Stimulated activated CD4-positive, alpha-beta T cell treated with anti-CD3 and anti-CD28 coated beads, Interleukin-2, amount 100 ng/mL, for 48 hours (primary cell): ENCODE measurements at places on chromosomes 4 and X.

GRCh38 chr4:4666693-4667621 lies 125.1 kb upstream of the STX18 start:
- DNase-seq = no peak

GRCh38 chr4:38160487-38161207 lies 200.4 kb downstream of the PTTG2 start:
- peak; percentile 48 for DNase-seq

- DNase-seq = no peak
These were observed 34.5 kb downstream of the SPINK2 start for GRCh38 chr4:56786955-56787354.

DNA sequence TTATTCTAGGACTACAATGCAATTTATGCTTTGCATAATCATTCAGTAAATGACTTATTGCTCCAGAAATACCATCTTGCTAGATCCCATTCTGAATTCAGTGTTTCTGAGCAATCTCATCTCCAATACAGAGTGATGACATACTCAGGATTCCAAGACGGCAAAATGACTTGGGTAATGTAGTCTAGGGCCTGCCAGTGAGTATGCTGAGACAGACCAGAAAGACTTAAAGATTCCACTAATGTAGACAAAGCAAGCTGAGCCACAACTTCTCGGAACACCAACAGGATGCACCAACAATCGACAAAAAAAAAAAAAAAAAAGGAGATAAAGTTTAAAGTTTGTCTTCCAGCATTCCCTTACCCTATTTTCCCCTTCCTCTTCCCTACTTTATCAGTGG lies 919 bp upstream of the SEC24B start:
- no peak for DNase-seq

DNA sequence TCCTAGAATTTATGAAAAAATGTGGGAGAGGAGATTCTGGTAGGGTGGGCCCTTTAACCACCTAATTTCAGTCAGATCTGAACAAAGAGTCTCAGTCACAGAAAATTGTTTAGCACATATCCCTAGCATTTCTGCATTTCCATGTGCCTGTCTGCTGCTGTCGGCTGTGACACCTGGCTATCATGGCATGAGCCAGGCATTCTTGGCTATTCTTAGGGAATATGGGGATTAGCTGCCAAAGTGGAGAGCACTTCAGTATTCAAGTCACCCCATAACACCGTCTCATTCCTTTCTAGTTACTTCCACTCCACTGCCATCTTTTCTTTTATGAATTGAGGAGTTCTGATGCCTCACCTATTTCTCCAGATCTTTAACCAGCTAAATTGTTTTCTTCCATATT lies 211.5 kb downstream of the FRAS1 start:
- no peak for DNase-seq

GRCh38 chr4:41613821-41614220 lies 75.9 kb downstream of the LIMCH1 start:
- no peak for DNase-seq

GRCh38 chrX:113269203-113269602 lies 428.6 kb upstream of the AMOT start:
- no peak for DNase-seq

- DNase-seq = no peak
These were observed 64.8 kb downstream of the TBC1D9 start for GRCh38 chr4:140691369-140691768.

DNA sequence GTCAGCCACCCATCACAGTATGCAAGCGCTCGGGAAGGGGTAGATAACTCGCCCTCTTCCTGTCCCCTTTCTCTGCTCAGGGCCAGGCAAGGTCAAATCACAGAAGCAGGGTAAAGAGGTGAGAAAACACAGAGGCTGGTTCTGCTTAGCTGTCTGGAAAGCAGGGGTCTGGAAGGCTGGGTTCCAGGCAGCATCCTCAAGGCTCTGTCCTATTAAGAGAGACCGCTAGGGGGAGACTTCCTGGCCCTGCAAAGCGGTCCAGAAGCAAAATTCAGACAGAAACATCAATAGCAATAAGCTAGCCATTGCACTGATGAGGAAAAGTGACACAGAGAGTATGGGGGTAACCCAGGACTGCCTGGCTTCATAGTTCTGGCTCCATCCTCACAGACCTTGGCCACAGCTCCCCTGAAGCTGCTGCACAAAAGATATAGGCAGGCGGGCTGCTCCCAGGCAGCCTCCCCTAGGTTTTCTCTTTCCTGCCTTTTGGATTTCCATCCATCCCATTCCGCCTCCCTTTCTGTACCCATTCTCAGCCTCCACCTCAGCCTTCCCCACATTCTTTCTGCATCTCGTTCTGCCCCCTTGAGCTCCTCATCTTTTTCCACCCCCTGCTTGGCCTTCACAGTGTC lies 308.5 kb downstream of the EVC2 start:
- no peak for DNase-seq

DNA sequence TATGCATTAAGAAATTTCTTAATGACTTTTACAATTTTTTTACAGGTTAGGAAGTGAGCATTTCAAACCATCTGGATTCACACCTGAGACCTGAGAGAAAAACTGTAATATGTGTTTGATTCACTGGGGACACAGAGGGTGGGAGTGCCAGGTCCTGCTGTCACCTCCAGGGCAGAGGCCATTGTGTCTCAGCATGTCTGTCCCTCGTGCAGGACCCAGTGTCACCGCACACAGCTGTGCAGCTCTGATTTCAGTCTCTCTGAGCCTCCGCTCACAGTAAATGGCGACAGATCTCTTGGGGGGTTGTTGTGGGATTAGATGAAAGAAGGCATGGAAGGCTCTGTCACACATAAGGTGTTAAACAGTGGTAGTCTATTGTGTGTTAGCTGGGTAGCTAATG lies 23.0 kb upstream of the CLDN24 start:
- DNase-seq = no peak

DNA sequence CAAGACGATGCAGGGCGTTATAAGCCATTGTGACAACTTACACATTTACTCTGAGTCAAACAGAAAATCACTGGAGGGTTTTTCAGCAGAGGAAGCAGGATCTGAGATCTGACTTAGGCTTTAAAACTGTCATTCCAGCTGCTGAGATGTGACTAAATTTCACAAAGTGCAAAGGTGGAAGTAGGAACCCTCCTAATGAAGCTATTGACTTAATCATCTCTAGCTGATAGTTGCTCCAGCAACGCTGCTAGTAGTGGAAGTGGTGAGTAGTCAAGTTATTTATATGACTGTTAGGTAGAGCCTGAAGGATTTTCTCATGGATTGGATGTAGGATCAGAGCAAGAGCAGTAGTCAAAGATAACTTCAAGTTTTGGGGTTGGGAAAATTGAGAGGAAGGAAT lies 218.6 kb downstream of the GRID2 start:
- no peak for DNase-seq

- DNase-seq = no peak
These were observed 9.2 kb upstream of the CITED1 start for GRCh38 chrX:72314881-72315280.

DNA sequence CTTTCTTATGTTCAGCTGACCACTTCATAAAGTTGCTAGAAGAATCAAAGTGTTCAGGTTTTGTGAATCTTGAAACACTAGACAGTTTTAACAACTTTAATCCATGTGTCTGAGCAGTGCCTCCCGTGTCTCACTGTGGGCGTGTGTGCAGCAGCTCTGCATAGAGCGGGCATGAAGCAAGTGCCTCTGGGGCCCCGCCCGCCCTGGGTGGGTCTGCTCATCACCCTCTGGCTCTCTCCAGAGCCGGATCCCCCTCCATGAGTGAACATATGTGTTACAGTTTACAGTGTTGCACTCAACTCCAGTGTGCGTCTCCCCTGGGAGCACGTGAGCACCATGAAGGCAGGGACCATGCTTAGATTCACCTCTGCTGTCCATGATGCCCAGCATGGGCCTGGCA lies 37.6 kb upstream of the CRMP1 start:
- no peak for DNase-seq

DNA sequence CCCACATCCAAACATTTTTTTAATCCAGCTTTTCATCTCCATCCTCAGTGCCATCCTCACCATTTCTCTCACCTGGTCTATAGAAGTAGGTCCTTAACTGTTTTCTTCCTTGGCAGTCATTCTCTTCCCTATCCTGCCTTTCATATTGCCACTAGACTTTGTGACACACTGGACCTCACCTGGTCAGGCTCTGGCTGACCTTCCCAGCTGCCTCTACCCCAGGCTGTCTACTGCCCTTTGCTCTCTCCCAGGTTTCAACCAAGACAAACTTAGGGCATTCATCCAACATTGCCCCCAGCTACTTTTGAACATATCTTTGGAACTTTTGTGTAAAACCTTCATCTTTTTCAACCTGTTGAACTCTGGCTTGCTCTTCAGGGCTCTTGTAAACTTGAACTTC lies 39.8 kb downstream of the TRAPPC11 start:
- DNase-seq = no peak

DNA sequence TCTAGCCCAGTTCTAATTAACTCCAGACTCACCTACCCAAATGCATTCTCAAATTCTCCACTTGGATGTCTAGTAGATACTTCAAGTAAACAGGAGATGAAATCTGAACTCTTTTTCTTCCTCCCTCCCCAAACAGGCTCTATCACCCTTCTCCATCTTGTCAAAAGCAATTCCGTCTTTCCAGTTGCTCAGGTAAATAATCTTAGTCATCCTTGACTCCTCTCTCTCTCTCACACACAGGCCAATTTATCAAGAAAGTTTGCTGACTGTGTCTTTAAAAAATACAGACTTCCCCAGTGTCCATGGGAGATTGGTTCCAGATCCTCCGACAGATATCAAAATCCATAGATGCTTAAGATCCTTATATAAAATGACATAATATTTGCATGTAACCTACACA lies 12.9 kb downstream of the TXK start:
- no peak for DNase-seq
